Stimulated activated naive CD8-positive, alpha-beta T cell treated with anti-CD3 and anti-CD28 coated beads, Interleukin-15, Interleukin-2, amounts not matched to agents 100 U/mL and 50 U/mL, for 24 hours (primary cell): ENCODE measurements at places on chromosomes 11 and 22.

GRCh38 chr11:91798240-91798639 is 426.4 kb upstream of the FAT3 start:
- no peak for DNase-seq

- DNase-seq, result no peak
Measured at GRCh38 chr11:66477263-66478201, 2.7 kb upstream of the DPP3 start.

DNA sequence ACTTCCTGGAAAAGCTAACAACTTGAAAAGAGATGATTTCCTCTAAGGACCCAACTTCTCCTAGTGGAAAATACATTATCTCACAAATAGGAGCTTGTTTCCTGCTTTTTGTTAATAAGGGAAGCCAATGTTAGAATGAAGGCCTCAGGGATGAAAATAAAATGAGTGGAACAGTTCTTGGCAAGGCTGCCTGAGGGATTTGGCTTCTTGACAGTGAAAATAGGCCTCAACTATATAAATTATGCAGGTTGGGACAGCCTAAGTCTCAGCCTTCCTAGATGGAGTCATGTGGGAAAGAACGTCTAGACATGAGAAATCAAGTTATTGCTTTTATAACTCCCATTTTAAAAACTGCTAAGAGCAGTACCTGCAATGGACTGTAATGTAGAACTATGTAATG is 92.8 kb upstream of the FIBIN start:
- DNase-seq, result no peak

DNA sequence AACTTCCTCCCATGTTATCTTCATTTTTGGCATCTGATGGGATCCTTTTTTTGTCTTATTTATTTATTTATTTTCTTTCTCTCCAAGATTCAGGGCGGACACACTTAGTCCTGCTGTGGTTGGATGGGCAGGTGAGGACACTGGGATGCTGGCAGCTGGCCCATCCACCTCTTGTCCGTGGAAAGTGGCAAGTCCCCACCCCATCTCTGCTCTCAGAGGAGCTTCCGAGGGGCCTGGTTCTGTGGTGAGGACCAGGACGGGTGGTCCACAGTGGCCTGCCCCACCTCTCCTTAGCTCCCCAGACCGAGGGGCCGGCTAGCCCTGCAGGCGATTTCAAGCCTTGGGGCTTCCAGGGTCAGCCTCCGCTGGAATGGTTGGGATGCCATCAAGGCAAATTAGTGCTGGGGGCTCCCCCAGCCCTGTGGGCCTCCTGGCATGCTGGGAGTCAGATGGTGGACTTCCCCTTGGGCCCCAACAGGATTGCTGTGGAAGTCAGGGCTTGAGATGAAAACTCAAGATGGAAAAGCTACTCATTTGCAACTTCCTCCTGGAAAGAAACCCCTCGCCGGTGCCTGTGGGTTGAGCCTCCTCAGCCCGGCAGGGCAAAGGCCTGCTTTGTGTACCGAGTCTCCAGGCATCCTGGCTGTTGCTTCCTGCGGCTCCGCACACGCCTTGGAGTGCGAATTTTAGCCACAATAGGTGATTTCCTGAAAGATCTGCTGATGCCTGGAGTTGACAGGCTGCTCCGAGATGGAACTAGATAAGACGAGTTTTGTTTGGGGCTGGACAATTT is 31.2 kb upstream of the LINC01488 start:
- no peak for DNase-seq

GRCh38 chr11:66008468-66009101 is 3.2 kb upstream of the CST6 start:
- no peak for DNase-seq

GRCh38 chr11:43282607-43283440 is 29.0 kb upstream of the API5 start:
- peak; percentile 55 for DNase-seq

- peak; percentile 27 for DNase-seq
Measured at GRCh38 chr22:22666307-22667091, 22.1 kb downstream of the GGTLC2 start.

GRCh38 chr11:56906683-56907148 is 82.0 kb upstream of the OR5AK2 start:
- DNase-seq, result no peak

GRCh38 chr11:44608991-44609782 is 43.7 kb downstream of the CD82 start:
- DNase-seq, result peak; percentile 49

- DNase-seq, result no peak
Measured at GRCh38 chr11:102552447-102553194, 22.1 kb upstream of the MMP7 start.

GRCh38 chr11:35907648-35908431 is 36.0 kb upstream of the LDLRAD3 start:
- DNase-seq, result no peak

DNA sequence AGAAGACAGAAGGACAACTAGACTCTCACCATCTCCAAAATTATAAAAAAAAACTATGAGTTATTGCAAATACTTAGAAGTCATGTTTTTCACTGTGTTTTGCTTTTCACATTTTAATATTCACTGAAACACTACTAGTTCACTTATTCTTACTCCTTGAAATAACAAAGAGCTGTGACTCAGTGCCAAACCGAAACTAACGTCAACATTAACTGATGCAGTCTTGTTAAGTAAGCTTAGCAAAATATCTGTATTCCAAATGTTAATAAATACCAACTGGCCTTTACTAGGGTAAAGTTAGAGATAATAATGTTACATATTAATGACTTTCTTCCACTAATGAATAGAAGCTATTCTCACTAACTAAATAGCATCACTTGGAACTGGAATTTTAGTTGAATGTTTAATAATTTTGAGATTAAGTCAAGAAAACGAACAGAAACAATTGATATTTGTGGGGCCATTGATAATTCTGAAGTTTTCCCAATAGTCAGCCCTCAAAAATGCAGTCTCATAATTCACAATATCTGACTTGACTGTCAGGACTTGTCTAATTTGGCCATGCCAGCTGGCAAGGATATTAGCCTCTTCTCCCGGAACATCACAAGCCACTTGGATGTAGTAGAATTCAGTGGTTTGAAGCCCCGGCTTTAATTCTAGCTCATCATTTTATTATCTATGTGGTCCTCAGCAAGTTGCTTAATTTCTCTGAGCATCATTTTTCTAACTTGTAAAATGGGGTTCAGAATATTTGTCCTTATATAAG is 230.1 kb upstream of the DDI1 start:
- DNase-seq, result no peak

- peak; percentile 7 for DNase-seq
Measured at GRCh38 chr11:92886243-92886905, 83.1 kb upstream of the MTNR1B start.

- no peak for DNase-seq
Measured at GRCh38 chr22:44002997-44003396, 21.1 kb upstream of the PARVB start.

GRCh38 chr11:94557421-94557820 is 9.7 kb upstream of the PIWIL4 start:
- DNase-seq, result no peak

DNA sequence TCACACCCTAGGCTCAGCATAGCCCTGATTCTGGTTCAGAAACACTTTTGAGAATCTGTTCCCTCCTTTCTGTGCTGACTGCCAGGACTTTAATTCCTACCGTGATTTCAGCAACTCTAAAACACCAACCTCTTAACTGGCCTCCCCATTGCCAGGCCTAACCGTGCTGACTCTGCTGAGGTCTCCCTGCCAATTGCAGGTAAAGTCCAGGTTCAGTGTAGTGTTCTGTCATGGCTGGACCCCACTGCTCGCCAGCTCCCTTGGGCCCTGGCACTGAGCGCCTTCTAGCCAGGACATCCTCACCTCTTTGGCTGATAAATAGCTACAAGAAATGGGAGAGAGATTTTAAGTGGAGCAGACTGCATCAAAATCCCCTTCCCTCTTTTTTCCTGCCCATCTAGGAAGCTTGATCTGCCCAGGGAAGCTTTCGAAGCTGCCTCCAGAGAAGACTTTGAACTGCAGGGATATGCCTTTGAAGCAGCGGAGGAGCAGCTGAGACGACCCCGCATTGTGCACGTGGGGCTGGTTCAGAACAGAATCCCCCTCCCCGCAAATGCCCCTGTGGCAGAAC is 4.7 kb downstream of the UPB1 start:
- no peak for DNase-seq

GRCh38 chr11:91805293-91805692 is 419.3 kb upstream of the FAT3 start:
- DNase-seq, result no peak

DNA sequence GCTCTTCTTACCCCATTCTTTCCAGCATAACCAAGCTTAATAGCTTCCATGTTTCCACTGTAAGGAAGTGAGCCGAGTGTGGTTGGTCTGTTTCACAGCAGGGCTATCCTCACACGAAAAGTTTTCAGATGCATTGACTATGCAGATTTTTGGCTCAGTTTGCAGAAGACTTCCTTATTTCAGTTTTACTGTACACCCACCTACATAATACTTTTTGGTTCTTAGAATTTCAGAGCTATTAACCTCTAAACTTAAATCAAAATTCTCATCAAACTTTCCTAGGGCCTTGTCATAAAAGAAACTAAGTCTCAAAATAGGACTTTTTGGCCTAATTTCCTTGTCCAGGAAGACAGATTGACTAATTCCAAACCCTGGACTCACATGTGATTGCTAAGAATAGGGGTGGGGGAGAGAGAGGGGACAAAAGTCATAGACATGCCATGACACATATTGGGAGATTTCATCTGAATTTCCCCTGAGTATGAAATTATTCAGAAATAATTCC is 7.3 kb upstream of the EHF start:
- DNase-seq, result no peak

- DNase-seq, result no peak
Measured at GRCh38 chr11:78657968-78658839, 83.5 kb upstream of the NARS2 start.

DNA sequence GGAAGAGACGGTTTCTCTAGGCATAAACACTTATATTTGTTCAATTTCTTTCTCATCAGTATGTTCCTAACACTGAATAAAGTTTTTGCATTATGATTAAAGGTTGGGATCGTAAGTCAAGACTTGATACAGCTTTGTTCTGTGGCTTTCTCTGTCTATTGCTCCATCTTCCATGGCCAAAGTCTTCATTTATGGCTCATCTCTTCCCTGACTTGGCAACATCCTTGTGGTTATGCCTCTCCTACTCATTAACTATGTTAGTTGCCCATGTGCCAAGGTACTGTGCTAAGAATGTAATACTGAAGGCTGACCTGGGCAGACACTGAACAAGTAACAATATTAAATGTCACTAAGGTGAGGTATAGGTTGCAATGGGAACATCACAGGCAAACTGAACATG is 1.6 kb upstream of the ACCSL start:
- no peak for DNase-seq

GRCh38 chr22:37303821-37304274 is 21.5 kb downstream of the CYTH4 start:
- peak; percentile 82 for DNase-seq

DNA sequence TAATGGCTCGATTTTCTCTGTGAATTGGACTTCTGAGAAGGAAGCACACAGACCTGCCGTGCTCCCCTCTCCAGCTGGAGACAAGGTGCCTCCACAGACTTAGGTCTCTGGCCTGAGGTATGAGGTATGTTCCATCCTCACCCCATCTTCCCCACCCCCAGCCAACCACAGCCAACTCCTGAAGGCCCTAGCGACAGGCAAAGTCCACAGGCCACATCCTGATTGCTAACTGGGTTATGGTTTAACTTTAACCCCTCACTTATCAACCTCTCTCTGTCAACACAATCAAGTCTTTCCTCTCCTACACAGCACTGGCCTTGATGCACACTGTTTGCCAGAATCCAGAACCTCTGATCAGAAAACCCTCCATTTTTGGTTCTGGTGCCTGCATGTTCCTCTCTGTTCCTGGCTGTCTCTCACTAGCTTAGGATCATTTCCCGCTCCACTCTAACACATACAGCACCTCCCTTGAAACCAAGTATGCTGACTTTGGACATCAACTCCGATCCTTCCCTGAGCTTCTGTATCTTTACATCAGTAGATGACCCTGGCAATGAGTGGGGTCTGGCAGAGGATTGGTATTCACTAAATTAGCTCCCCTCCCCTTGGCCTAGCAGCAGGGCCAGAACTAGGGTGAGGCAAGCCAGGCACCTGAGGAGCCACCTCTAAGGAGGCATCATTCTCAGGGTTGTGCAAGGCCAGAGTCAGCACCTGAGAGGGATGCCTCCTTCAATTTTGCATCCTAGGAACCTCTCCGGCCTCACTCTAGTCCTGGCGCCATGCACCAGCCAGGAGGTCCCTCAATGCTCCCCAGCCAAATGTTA is 22.0 kb downstream of the JAML start:
- peak; percentile 80 for DNase-seq

- DNase-seq, result peak; percentile 7
Measured at GRCh38 chr11:12007769-12008737, at the start of gene DKK3. DKK3 (minus strand) TSS chr11:12008626; CDS start chr11:12008582, 44 bp downstream.

- DNase-seq, result no peak
Measured at GRCh38 chr11:115164774-115165173, 339.4 kb downstream of the CADM1 start.

DNA sequence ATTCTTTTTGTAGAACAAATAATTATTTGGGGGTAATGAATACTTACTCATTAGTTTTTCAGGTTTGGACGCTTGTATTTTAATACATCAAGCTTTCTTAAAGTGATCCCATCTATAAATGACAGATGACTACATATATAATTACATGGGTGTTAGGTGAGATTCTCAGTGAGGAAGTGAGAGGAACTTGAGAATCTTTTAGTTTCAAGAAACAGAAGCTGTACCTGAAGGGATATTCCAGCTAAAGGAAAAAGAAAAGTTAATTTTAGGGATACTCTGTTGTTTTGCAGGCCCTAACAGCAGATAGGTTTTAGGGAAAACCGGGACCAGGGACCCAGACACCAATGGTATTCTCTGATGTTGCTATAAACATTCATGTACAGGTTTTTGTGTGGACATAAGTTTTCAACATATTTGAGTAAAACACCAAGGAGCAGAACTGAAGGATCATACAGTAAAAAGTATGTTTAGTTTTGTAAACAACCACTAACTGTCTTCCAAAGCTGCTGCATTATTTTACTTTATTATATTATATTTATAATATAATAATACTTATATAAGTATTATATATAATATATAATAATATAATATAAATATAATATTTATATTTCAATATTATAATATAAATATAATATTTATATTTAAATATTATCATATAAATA is 24.1 kb upstream of the PHOX2A start:
- no peak for DNase-seq

- DNase-seq, result no peak
Measured at GRCh38 chr11:112769584-112769983, 191.6 kb upstream of the NCAM1 start.

GRCh38 chr22:37442537-37442936 is 15.3 kb upstream of the ELFN2 start:
- DNase-seq, result no peak

GRCh38 chr22:29195118-29195963 is 10.4 kb upstream of the EMID1 start:
- DNase-seq, result no peak
